ENCODE measurements at places on chromosomes 11 and 22.
A peak's percentile ranks its signal among the peaks of the same experiment; 100 is the strongest.

- H3K27me3 ChIP-seq: peaks cover 19% of the 10 kb centered on the region
- H3K4me3 ChIP-seq: no peak overlapping the region
- DNase-seq: no peak
These were observed 9.1 kb upstream of the OR10D3 start for GRCh38 chr11:124174001-124174583.

GRCh38 chr11:11107076-11107723 is 245.8 kb downstream of the CSNK2A3 start:
- DNase-seq: no peak
- H3K27ac ChIP-seq: no peak overlapping the region
- no peaks in the 10 kb centered on the region for H3K27me3 ChIP-seq
- no peaks in the 10 kb centered on the region for H3K36me3 ChIP-seq
- H3K4me3 ChIP-seq: no peak overlapping the region

DNA sequence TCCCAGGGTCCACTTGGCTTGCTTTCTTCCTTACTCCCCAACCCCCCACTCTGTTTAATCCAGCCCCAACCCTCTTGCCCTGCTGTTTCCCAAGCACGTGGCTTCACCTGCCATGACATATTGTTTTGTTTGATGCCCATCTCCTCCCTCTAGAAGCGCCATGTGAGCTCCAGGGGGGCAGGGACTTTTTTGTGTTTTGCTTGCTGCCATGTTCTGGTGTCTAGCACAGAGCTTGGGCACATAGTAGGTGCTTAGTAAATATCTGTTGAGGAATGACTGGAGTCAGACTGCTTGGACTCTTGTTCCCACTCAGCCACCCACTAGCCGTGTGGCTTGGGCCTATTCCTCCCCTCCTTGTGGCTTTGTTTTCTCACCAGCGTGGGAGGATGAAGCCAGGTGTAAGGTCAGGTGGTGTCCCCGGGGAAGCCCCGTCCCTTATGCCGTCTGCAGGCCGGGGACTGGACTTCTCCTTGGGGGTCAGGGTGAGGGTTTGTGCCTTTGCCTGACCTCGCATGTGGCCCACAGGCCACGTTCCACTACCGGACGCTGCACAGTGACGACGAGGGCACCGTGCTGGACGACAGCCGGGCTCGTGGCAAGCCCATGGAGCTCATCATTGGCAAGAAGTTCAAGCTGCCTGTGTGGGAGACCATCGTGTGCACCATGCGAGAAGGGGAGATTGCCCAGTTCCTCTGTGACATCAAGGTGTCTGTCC is 3.8 kb downstream of the AIP start:
- no peak overlapping the region for H3K27ac ChIP-seq
- no peak for DNase-seq
- H3K4me3 ChIP-seq: no peak overlapping the region

GRCh38 chr22:37283393-37283937 is 1.2 kb downstream of the CYTH4 start:
- H3K27ac ChIP-seq: no peak overlapping the region
- H3K27me3 ChIP-seq: no peaks in the 10 kb centered on the region
- DNase-seq: peak; percentile 66
- no peaks in the 10 kb centered on the region for H3K36me3 ChIP-seq
- no peaks in the 10 kb centered on the region for H3K4me1 ChIP-seq

GRCh38 chr11:2436521-2437031 is 7.7 kb downstream of the TRPM5 start:
- H3K36me3 ChIP-seq: no peaks in the 10 kb centered on the region
- H3K4me3 ChIP-seq: no peak overlapping the region
- no peak overlapping the region for H3K27ac ChIP-seq
- H3K27me3 ChIP-seq: peaks cover 2% of the 10 kb centered on the region
- H3K4me1 ChIP-seq: no peaks in the 10 kb centered on the region

DNA sequence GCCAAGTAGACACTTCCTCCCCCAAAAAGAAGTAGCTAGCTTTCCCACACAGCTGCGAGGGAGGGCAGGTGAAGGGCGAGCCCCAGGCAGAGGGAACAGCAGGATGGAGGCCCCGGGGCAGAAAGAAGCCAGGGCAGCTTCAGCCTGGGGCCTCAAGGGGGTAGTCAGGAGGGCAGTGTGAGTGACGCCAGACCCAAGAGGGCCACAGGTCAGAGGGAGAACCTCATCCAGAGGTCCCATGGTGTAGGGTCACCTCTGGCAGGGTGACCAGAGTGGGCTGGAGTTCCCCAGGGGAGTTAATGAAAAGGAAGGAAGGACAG is 9.2 kb downstream of the PRR5 start:
- H3K4me3 ChIP-seq: no peak overlapping the region
- no peaks in the 10 kb centered on the region for H3K36me3 ChIP-seq
- no peaks in the 10 kb centered on the region for H3K4me1 ChIP-seq
- no peak for DNase-seq
- H3K27ac ChIP-seq: no peak overlapping the region
- no peaks in the 10 kb centered on the region for H3K27me3 ChIP-seq

Measured in H1 (cell line).